ENCODE measurements at places on chromosomes 5 and 9.

DNA sequence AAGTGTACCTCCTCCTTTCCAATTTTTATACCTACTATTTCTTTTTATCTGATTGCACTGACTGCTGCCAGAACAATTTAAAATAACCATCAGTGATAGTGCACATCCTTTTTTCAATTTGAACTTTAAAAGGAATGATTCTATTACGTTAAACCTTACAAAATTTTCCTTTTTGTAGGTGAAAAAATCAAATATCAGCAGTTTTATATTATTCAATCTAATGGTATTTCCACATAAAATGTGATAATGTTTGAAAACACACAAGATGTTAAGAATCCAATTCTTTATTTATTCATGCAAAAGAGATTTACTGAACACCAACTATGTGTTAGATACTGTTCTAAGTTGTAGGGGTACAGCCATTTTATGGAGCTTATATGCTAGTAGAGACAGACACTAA lies 105.7 kb downstream of the GDNF start:
- DNase-seq: no peak

- DNase-seq: no peak
Measured at GRCh38 chr5:138927979-138928378, 52.8 kb upstream of the LRRTM2 start.

DNA sequence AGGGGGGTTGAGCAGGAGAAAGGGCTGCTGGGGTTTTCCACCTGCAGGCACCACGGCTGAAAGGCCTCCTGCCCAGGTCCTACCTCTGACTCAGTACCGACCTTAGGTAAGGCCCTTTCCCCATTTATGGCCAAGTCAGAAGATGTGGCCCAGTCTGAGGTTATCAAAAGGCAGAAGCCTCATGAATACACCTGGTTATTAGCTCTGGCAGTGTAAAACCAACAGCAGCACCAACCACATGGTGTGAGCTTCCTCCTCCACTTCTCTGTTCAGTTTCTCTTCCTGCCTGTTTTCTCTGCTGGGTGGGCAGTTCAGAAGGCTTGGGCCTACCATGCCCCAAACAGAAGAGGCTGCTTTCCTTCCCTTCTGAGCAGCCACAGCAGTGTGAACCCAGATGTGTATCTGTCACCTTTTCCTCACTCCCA lies 86.9 kb downstream of the UGCG start:
- no peak for DNase-seq

- no peak for DNase-seq
Measured at GRCh38 chr5:124252191-124252638, 494.2 kb downstream of the ZNF608 start.

All from esophagus squamous epithelium (tissue), 5 donors.